ENCODE measurements at places on chromosomes 11 and 22.

GRCh38 chr11:43691806-43692205, 11.3 kb downstream of the HSD17B12 start:
- DNase-seq = no peak

DNA sequence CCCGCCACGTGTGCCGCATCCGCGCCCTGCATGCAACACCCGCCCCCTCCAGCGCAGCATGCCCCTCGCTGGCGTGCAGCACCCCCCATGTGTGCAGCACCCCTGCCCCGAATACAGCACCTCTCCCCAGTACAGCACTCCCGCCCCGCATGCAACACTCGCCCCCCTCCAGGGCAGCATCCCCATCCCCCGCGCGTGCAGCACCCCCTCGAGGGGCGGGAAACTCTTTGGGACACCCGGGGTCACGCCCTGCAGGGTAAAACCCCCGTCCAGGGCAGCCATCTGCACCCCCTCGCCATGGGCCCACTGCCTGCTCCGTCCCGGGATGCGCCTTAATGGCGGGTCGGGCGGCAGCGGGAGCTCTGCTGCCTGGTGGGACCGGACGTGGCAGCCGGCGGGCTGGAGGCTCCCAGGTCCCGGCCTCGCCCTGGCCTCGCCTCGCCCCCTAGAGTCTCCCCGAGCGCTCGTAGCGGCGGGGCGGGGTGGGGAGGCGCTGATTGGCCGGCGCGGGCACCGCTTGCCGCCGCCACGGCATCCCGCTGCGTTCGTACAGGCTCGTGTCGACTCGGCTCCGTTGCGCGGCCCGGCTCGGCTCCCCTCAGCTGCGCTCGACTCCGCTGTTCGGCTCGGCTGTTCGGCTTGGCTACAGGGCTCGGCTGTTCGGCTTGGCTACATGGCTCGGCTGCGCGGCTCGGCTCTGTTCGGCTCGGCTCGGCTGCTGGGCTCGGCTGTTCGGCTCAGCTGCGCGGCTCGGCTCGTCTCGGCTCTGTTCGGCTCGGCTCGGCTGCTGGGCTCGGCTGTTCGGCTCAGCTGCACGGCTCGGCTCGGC, 417 bp upstream of the BRSK2 start:
- DNase-seq = peak; percentile 97

- no peak for DNase-seq
These were observed 87.3 kb upstream of the DBX1 start for GRCh38 chr11:20247591-20248007.

- DNase-seq = no peak
These were observed 53.0 kb downstream of the PARVA start for GRCh38 chr11:12430351-12430750.

DNA sequence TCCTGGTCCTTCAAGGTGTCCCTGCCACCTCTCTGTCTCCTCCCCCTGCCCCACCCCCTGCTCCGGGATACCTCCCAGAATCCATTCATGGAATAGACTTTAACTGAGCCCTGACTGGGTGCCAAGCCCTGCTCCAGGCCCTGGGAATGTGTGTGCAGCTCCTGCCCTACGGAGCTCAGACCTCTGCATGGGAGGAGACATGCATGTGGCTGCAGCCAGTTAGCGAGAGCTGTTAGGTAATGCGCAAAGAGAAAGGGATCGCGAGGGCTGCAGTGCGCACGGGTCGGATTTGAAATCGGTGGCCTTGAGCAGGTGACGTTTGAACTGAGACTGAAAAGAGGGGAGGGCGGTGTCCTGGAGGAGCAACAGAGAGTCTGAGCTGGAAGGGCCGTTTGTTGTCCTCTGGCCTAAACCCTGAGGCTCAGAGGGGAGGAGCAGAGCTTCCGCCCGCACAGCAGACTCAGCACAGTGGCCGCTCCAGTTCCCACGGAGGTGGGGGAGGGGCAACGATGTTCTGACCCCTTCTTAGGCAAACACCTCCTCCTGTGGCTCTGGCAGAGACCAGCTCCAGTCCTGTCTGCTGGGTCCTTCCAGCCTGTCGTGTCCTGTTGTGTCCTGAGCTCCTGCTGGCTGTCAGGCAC, 19.8 kb upstream of the LRRC10B start:
- peak; percentile 80 for DNase-seq

- no peak for DNase-seq
These were observed 22.7 kb upstream of the RRM1 start for GRCh38 chr11:4071914-4072313.

GRCh38 chr11:6627762-6628241, 8.6 kb upstream of the TPP1 start:
- no peak for DNase-seq

- no peak for DNase-seq
These were observed 3.4 kb downstream of the TIGD3 start for GRCh38 chr11:65357856-65358356.

GRCh38 chr22:41683616-41684015, 5.1 kb downstream of the SNU13 start:
- no peak for DNase-seq

GRCh38 chr22:23909296-23909898, 15.2 kb downstream of the MIF start:
- no peak for DNase-seq

DNA sequence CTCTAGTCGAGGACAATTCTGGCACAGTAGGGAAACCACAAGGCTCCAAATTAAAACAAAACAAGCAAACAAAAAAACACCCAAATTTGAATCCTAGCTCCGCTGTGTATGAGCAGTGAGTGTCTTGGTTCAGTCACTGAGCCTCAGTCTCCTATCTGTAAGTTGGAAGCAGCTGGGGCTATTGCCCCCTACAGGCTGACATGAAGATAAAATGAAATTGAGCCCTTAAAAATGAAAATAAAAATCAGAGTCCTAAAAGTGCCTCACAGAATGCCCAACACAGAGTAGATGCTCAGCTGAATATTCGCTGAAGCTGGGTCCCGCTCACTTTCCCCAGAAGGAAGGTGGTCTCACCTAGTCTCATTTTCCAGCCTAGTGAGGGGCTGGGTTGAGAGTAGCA, 65.2 kb downstream of the PDE2A start:
- DNase-seq = no peak

GRCh38 chr11:111697933-111698371, 68.2 kb downstream of the PPP2R1B start:
- DNase-seq = no peak

Measured in heart right ventricle (tissue), 16 donors.